ENCODE measurements at places on chromosomes 1 and 21. TPM values are rescaled to one million over a fixed set of nuclear protein-coding genes. Genes with fewer than 3 reads are reported as not detected.

The RGL1 gene
- polyA plus RNA-seq, result 57.1 TPM

- no peak for DNase-seq
Observed at GRCh38 chr1:38381256-38381655, 334.7 kb upstream of the POU3F1 start.

DNA sequence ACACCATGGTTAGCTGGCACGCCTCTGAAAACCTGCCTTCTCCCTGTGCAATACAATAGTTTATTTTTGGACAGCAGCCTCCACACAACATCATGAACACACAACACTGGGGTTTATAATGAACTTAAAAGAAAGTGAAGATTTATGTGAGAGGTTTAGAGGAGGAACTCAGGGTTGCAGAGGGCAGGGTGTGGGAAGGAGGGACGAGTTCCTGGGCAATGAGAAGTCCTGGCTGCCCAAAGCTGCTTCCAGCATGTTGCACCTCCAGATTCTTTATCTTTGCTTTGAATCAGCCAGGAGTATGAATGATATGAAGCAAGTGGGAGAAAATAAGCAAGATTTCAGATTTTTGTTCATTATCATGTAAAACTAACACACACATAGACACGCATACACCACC is 11.3 kb upstream of the LRRC8D start:
- DNase-seq, result no peak

The MAP1LC3C gene
- 1.2 TPM for polyA plus RNA-seq

DNA sequence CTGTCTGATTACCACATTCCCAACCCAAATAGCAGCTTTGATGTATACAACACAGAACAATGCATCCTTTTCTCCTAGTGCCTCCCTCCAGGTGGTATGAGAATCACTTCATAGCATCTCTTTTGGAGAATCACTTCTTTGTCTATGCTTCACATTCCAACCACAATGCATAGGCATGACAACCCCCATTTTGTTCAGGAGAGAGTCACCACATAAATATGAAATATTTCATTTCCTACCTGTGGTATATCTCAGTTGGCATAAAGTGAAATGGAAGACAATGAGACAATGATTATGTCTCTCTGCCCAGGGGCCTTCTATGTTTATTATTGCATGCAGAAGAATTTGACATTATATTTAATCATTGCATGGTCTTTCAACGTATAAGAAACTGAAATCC is 112.2 kb downstream of the BRINP2 start:
- DNase-seq, result no peak

The UBXN10 gene
- 5.8 TPM for polyA plus RNA-seq
